ENCODE measurements at places on chromosomes 5 and 9.

DNA sequence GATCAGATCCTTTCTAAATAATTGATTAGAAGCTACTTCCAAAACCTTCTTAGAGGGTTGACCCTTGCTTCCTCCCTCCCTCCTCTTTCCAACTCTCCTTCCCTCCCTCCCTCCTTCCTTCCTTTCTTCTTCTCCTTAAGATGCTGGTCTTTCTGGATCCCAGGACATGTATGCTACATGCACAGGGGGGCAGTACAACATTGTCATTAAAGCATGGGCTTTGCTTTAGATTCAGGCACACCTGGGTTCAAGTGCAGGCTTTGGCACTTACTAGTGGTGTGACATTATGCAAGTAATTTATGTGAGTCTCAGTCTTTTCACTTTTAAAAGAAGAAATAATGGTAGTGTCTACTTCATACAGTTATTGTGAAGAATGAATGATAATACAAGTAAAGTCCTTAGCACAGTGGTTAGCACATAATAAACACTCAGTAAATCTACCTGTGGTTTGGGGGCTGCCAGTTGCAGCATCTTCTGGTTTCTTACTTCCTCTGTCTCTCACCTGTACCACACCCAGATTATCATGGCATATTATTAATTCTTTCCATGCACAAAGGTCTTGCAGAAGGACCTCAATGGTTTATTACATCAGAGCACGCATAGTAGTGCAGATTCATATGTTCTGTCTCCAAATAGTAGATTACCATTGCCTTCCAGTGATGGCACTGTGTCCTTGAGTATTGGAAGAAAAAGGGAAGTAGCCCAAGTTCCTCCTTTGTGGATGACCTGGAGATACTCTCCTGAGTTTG lies 154.1 kb downstream of the ARHGAP26 start:
- DNase-seq = no peak

DNA sequence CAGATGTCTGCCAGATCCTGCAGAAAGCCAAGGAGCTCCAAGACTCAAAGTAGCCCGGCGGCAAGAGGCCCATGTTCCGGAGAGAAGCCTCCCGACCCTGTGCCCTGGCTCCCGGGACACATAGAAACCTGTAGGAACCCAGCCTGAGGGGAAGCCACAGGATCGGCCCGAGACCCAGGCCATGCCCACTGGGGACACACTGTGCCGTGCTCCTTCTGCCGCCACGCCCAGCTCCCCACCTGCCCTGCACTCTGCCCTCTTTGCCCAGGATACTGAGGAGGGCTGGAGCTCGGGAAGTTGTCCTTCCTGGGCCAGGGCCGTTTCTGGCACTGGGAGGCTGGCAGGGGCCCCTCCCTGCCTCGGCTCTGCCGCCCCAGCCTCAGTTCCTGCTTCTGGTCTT lies 10.5 kb upstream of the ENDOG start:
- no peak for DNase-seq

DNA sequence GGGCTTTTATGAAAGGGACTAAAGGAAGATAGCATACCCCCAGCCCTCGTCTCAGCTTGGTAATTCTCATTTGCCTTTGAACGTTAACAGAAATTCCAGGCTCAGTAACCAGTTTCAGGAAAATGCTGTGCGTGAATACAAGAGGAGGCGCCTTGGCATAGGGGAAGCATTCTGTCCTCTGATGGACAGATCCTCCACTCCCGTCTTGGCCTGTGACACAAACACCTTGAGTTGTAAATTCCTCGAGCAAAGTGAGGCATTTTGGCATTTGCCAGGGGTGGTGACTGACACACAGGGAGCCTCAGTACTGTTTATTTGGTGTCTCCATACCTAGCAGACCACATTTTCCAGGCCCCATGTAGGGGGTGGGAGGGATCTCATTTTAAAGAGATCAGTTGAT lies 44.8 kb downstream of the APTX start:
- DNase-seq = no peak

- no peak for DNase-seq
Observed at GRCh38 chr5:149931992-149932436, 12.6 kb downstream of the PDE6A start.

- DNase-seq = no peak
Observed at GRCh38 chr9:86287013-86287412, 4.7 kb upstream of the ISCA1 start.

GRCh38 chr5:61673007-61673735 lies 341.1 kb downstream of the ZSWIM6 start:
- DNase-seq = no peak

DNA sequence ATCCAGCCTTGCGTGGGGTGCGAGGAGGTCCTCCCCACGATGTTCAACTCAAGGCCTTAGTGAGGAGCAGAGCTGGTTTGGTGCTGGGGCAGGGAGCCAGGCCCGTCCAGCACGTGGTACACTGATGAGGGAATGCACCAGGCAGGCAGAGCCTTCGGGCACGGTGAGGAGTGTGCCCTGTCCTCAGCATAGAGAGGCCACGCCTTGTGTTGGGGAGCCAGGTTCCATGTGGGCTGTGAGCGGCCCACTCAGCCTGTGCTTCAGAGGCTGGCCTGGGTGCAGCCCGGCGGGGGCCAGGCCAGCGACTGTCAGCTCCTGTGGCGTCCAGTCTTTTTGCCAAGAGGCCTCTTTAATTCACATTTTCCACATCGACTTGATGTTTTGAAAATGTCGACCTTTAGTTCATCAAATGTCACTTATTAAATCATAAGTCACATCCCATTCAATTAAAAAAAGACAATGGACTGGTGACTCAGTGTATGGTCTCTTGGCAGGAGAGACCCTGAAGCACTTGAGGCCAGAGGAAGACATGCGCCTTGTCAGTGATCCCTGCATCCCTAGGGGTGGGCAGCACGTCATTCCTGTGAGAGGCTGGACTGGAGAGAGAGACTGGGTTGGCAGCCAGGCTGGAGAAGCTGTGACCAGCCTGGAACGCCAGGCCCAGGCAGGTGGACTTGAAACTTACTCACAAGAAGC lies 21.7 kb downstream of the ERGIC1 start:
- no peak for DNase-seq

GRCh38 chr5:172003746-172004145 lies 2.7 kb downstream of the FBXW11 start:
- no peak for DNase-seq

GRCh38 chr9:13690595-13690994 lies 411.1 kb upstream of the MPDZ start:
- no peak for DNase-seq

- no peak for DNase-seq
Observed at GRCh38 chr5:176789873-176790615, 20.3 kb upstream of the UNC5A start.

DNA sequence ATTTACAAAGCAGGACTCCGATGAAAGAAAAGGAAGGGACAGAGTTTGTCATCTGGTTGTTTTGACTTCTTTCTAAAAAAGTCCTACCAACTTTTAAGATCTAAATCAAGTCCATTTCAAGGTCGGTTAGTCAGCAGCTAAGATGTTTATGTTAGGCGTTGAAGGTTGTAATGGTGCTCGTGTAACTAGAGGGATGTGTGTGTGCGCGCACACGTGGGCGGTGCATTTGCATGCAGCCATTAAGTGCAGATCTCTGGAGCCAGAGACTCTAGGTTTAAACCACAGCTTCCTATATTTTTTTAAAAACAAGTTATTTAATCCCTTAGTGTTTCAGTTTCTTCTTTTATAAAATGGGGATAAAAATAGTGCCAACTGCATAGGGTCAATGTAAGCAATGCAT lies 77.0 kb upstream of the SMIM32 start:
- no peak for DNase-seq

DNA sequence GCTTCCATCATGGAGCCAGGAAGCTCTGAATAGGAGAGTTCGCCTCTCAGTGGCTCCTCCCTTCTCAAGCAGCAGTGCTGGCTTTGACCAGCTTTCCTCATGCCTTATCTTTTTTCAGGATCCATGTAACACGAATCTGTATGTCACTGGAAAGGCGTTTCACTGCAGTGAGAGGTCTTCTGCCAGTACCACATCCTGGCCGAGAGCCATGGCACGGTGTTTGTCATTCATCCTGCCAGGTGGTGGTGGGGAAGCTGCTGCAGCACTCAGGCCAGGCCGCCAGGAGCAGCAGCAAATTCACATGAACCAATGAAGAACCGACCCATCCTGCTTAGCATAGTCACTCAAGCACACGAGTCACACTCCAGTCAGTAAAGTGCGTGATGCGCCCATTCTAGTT lies 179.0 kb downstream of the FANCC start:
- DNase-seq = no peak

DNA sequence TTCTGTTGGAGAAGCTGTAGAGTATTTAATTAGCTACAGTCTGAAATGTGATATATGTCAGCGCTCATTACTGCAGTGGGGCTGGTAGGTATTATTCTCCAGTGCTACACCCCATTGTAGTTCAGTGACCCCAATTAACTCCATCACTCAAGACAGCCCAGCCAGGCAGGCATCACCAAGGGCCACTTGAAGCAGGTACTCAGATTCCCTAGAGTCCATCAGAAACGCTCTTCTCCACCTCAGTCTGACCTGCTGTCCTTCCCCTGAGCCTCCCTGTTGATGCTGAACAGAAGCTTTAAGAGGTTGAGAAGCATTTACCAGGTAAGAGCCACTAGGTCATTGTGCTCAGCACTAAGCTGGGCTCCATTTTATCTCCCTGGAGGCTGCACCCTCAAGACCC lies 71.8 kb downstream of the GALNT10 start:
- no peak for DNase-seq

- no peak for DNase-seq
Observed at GRCh38 chr5:22598796-22599195, 254.3 kb downstream of the CDH12 start.

DNA sequence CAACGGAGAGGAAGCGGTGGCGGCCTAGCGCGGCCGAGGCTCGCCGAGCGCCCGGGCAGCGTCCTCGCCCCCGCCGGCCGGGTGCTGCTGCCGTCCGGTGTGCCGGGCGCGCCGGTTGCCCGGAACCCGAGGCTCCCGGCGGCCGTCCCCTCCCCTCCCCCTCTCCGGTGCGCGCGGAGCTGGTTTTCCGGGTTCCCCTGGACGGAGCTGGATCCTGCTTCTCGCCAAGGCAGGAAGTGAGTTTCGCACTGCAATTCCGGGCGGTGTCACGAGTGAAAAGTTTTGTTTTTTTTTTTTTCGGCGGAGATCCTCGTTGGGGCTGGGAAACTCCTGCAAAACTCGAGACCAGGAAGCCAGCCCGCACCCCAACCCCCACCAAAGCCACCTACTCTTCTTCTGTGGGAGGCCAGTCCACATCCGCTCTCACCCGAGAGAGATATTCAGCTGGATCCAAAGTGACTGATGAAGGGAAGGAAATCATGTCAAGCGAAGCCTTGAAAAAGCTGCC lies at the start of gene ERBIN:
Gene ERBIN, plus strand, starts transcription at position 300 of the 508 bp plus-strand sequence. CDS start 66,144 bp downstream, outside the sequence.
- peak; percentile 79 for DNase-seq

GRCh38 chr5:252546-252945 lies 18.9 kb upstream of the PDCD6 start:
- DNase-seq = no peak

DNA sequence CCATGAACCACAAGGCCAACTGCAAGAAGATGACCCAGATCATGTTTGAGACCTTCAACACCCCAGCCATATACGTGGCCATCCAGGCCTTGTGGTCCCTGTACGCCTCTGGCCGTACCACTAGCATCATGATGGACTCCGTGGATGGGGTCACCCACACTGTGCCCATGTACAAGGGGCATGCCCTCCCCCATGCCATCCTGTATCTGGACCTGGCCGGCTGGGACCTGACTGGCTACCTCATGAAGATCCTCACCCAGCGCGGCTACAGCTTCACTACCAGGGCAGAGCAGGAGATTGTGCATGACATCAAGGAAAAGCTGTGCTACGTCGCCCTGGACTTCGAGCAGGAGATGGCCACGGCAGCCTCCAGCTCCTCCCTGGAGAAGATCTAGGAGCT lies 153.7 kb downstream of the CAVIN4 start:
- no peak for DNase-seq

GRCh38 chr9:125600194-125600593 lies 106.8 kb downstream of the MAPKAP1 start:
- no peak for DNase-seq

DNA sequence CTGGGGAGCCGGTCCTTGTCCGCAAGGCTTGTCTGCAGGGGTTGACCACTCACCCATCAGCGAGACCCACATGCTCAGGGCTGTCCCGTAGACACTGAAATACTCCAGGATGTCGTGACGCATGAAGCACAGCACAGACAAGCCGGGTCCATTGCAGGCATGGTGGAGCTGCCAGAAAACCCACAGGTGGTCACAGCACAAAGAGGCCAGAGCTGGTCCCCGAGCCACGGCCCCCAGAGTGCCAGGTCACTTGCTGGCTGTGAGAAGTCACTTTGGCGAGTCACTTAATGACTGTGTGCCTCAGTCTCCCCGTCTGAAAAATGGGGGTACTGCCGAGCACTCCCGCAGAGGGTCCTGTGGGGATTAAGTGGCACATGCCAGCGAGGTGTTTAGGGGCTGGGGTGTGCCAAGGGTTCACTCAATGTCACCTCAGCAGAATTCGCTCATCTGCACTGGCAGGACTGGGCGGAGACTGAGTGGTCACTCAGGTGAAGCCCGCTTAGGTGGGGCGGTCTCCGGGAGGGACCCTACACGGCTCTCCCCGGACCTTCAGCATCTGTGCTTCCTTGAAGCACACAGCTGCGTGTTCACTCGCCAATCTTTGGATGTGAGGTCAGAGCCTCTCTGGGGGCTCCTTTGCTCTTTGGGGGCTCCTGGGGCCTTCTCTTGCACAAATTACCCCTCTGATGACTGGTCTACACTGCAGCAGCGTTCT lies 4.5 kb downstream of the MYMK start:
- DNase-seq = no peak

- DNase-seq = no peak
Observed at GRCh38 chr5:157166214-157167213, at the start of gene GARIN3. TSS of gene GARIN3 (minus strand) at chr5:157166264. CDS start at chr5:157166168, 96 bp downstream.

DNA sequence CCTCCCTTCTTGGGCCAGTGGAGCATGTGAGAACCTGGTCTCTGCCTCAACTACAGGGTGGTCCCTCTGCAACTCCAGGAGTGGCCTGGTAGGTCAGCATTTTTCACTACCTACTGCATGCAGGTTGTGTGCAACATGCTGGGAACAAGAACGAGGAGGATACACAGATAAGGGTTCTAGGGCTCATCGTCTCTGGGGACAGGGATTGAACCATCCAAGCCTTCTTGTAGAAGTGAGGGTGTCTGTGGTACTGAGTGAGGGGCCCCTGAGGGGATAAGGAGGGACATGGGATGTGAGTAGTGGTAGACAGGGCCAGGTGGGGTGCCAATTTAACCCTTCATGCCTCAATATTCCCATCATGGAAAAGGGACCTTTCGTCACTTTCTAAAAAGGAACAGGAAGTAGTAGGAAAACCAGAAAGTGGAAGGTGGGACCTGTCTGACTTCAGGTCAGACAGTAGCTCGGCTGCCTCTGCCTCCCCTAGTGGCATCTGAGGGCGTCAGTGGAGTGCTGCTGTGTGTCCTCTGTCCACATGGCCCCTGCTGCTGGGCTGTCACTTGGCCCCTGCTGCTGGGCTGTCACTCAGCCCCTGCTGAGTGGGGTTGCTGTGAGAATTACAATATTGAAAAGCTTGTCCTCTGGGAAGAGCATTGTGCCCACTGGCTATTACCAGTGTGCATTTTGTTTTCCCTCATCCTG lies 48.6 kb upstream of the RNU6ATAC start:
- no peak for DNase-seq

- DNase-seq = no peak
Observed at GRCh38 chr9:16561121-16561520, 309.3 kb downstream of the BNC2 start.

- DNase-seq = no peak
Observed at GRCh38 chr9:104074876-104075275, 19.2 kb upstream of the SMC2 start.

- DNase-seq = no peak
Observed at GRCh38 chr5:75363111-75363510, 26.1 kb downstream of the HMGCR start.

- DNase-seq = no peak
Observed at GRCh38 chr5:130112246-130112645, 208.0 kb downstream of the CHSY3 start.

GRCh38 chr9:134908524-134909309 lies 9.0 kb downstream of the FCN1 start:
- no peak for DNase-seq
